Naive thymus-derived CD4-positive, alpha-beta T cell (primary cell): ENCODE measurements at places on chromosomes 5 and 9. TPM values are rescaled to one million over a fixed set of nuclear protein-coding genes. Genes with fewer than 3 reads are reported as not detected.

DNA sequence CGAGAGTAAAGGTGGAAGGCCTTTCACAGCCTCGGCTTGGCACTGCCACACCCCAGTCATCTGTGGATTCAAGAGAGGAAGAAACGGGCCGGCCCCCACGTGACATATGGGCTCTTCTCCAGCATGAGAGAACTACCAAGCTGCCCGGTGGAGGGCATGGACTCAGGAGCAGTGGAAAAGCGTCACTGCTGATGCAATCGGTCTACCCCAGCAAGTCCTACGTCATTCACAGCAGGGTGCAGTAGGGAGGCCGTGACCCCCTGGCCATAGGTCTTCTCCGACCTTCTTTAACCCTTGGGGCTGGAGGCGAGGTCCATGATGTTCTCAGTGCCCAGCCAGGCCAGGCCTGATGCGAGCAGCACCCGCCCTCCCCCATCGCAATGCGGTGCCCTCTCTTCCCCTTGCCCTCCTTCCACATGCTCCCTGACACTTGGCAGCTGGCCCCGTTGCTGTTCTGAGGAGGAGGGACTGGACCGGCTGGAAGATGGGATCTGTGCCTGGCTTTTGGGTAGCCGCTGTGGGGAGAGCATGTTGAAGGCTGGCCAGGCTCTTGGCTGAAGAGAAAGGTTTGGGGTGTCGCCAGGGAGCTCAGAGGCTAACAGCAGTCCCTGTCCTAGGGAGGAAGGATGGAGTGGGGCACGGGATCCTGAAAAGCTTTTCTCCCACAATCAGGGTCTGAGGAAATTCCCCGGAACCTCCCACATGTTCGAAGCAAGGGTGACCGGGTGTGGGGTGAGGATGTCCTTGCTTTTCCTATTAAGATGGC lies 89.8 kb downstream of the LIFR start:
- DNase-seq: no peak
- H3K36me3 ChIP-seq: no peaks in the 10 kb centered on the region
- H3K4me3 ChIP-seq: no peak overlapping the region

DNA sequence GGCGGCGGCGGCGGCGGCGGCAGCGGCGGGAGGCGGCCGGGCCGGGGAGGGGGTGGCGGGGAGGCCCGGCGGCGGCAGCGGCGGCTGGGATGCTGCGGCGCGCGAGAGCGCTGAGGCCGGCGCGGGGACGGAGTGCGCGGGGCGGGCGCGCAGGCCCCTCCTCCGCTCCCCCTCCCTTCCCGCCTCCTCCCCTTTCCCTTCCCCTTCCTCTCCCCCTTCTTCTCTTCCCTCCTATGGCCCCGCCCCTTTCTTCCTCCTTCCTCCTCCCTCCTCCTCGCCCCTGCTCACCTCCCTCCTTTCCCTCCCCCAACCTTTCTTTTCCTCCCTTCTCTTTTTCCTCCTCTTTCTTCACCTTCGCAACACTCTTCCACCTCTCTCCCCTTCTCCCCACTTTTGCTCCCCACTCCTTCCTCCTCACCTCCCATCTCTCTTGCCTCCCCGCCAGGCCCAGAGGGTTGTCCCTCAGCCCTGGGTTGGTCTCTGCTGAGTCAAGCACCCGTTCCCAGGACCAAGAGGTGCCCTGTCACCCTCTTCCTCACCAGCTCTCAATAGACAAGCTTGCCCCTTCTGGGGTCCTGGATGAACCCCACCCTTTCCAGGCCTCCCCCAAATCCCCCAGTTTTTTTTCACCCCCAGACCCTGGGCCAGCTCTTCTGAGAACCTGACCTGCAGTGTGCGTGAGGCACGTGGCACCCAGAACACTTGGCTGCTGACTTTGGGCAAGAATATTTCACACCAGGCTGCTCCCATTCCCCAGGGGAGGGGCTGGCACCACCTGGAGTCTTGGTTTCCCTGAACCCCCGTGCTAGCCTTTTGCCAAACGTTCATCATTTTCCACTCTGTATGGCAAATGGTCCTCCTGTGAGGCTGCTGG lies at the start of gene SEMA4D:
Gene SEMA4D (minus strand): TSS at position 136 of the 874 bp plus-strand sequence. CDS start 92,657 bp downstream, outside the sequence.
- H3K36me3 ChIP-seq: no peaks in the 10 kb centered on the region
- H3K4me1 ChIP-seq: peaks cover 72% of the 10 kb centered on the region
- peak within 1 kb of the TSS; percentile 76 for H3K27ac ChIP-seq
- peak within 1 kb of the TSS; percentile 67 for H3K4me3 ChIP-seq

GRCh38 chr5:75690669-75691068 lies 26.6 kb downstream of the POC5 start:
- H3K27ac ChIP-seq: no peak overlapping the region
- no peak overlapping the region for H3K4me3 ChIP-seq
- H3K36me3 ChIP-seq: no peaks in the 10 kb centered on the region
- DNase-seq: no peak
- H3K4me1 ChIP-seq: peaks cover 5% of the 10 kb centered on the region
- H3K27me3 ChIP-seq: no peaks in the 10 kb centered on the region

- no peaks in the 10 kb centered on the region for H3K36me3 ChIP-seq
- peaks cover 3% of the 10 kb centered on the region for H3K4me1 ChIP-seq
- no peak for DNase-seq
- H3K27ac ChIP-seq: no peak overlapping the region
Measured at GRCh38 chr5:91361790-91362189, 21.3 kb downstream of the ARRDC3 start.

- H3K27me3 ChIP-seq: no peaks in the 10 kb centered on the region
- no peak for DNase-seq
- no peaks in the 10 kb centered on the region for H3K4me1 ChIP-seq
- H3K27ac ChIP-seq: no peak overlapping the region
- H3K4me3 ChIP-seq: no peak overlapping the region
- H3K36me3 ChIP-seq: peaks cover 4% of the 10 kb centered on the region
Measured at GRCh38 chr5:139014726-139015125, 139.6 kb upstream of the LRRTM2 start.

- no peaks in the 10 kb centered on the region for H3K27me3 ChIP-seq
- no peak overlapping the region for H3K27ac ChIP-seq
- H3K36me3 ChIP-seq: no peaks in the 10 kb centered on the region
- DNase-seq: no peak
- H3K4me1 ChIP-seq: no peaks in the 10 kb centered on the region
Measured at GRCh38 chr9:130276955-130277354, 11.4 kb downstream of the HMCN2 start.

- no peaks in the 10 kb centered on the region for H3K4me1 ChIP-seq
- H3K4me3 ChIP-seq: no peak overlapping the region
- no peaks in the 10 kb centered on the region for H3K27me3 ChIP-seq
- no peaks in the 10 kb centered on the region for H3K36me3 ChIP-seq
- DNase-seq: no peak
Measured at GRCh38 chr9:32606811-32607210, 28.7 kb downstream of the TAF1L start.

DNA sequence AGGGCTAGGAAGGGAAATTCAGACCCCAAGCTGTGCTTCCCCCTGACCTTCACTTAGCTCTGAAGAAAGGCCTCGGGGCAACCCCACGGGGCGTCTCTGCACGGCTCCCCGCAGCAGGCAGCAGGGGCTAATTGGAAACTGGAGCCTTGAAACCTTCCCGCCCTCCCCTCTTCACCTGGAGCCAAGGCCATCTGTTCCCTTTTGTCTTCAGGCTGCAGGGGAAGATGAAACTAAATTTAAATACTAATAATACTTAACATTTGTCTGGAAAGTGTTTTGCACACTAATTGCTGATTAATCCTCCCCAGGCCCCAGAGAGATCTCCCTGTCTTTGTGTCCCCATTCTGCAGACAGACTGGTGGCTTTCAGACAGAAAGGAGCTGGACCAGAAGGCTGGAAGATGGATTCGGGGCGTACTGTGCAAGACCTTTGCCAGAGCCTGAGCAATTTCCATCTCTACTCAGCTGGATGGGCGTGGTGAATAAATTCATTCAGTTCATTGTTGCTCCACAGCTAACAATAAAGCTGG lies 34.1 kb upstream of the CPLX2 start:
- H3K4me3 ChIP-seq: no peak overlapping the region
- no peaks in the 10 kb centered on the region for H3K36me3 ChIP-seq
- no peaks in the 10 kb centered on the region for H3K4me1 ChIP-seq
- no peaks in the 10 kb centered on the region for H3K27me3 ChIP-seq
- no peak for DNase-seq

Gene SLC27A6
- total RNA-seq: not detected in 2 replicates

Gene SLCO6A1
- not detected for total RNA-seq

Gene EIF4E1B
- total RNA-seq: not detected

- H3K27me3 ChIP-seq: no peaks in the 10 kb centered on the region
- DNase-seq: no peak
- H3K36me3 ChIP-seq: no peaks in the 10 kb centered on the region
- H3K27ac ChIP-seq: no peak overlapping the region
- no peak overlapping the region for H3K4me3 ChIP-seq
- H3K4me1 ChIP-seq: no peaks in the 10 kb centered on the region
Measured at GRCh38 chr9:27088981-27089380, 20.0 kb upstream of the TEK start.

DNA sequence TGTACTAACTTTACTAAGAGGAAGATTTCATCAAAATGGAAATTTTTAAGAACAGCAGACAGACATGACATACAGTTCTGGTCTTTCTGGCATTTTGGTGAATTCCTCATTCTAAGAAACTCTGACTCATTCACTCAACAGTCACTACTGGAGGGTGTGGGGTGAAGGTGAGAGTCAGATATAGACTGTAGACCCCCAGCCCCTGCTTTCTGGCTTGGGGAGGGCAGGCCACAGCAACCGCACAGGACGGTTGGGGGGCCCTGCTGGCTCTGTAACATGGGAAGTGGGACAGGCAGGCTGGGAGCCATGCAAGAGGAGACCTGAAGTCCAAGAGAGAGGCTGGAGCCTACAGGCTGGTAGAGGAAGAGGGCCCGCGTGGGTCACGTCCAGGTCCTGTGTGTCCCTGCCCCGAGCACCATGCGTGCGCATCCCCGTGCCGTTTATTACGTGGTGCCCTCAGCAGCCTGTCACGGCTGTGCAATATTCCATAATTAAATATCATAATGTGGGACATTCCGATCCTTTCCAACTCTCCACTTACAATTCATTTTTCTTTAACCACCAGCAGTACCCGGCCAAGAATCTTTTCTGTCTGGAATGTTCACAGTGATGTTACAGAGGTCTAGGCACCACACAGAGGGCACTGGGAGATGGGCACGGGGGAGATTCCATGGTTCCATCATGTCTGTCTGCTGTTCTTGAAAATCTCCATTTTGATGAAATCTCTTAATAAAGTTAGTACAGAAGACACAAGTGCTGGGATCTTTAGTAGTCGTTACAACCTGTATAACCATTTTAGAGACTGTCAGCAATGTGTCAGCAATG lies 75.5 kb downstream of the SEMA4D start:
- H3K4me3 ChIP-seq: no peak overlapping the region
- DNase-seq: no peak
- peaks cover 87% of the 10 kb centered on the region for H3K4me1 ChIP-seq

GRCh38 chr9:1978941-1979340 lies 36.2 kb upstream of the SMARCA2 start:
- H3K36me3 ChIP-seq: no peaks in the 10 kb centered on the region
- no peak overlapping the region for H3K27ac ChIP-seq
- no peaks in the 10 kb centered on the region for H3K27me3 ChIP-seq
- H3K4me3 ChIP-seq: no peak overlapping the region
- DNase-seq: no peak

GRCh38 chr5:53568401-53568800 lies 8.0 kb downstream of the NDUFS4 start:
- H3K36me3 ChIP-seq: no peaks in the 10 kb centered on the region
- H3K27me3 ChIP-seq: no peaks in the 10 kb centered on the region
- DNase-seq: no peak
- H3K27ac ChIP-seq: no peak overlapping the region

DNA sequence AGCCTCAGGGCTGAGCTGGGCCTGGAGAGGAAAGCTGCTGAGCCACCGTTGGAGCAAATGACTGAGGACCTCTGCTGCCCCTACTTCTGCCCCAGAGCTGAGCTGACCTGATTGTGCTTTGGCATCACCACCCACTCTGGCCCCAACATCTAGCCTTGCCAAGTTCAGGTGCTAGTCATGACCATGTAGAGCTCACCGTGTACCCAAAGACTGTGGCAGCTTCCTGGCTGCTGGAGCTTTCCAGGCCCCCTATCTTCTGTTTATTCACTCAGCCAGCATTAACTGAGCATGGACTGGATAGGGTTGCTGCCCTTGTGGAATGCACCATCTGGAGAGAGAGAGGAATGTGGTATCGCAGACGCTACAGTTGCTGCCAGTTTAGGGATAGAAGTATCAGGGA lies 49.1 kb downstream of the JADE2 start:
- no peaks in the 10 kb centered on the region for H3K27me3 ChIP-seq
- no peaks in the 10 kb centered on the region for H3K4me1 ChIP-seq
- no peak overlapping the region for H3K4me3 ChIP-seq
- peaks cover 43% of the 10 kb centered on the region for H3K36me3 ChIP-seq
- DNase-seq: no peak

- H3K36me3 ChIP-seq: no peaks in the 10 kb centered on the region
- no peak overlapping the region for H3K27ac ChIP-seq
- no peaks in the 10 kb centered on the region for H3K27me3 ChIP-seq
- DNase-seq: no peak
- H3K4me1 ChIP-seq: no peaks in the 10 kb centered on the region
- no peak overlapping the region for H3K4me3 ChIP-seq
Measured at GRCh38 chr9:3868466-3868865, 342.7 kb upstream of the RFX3 start.

GRCh38 chr5:138065102-138065501 lies 18.7 kb upstream of the WNT8A start:
- DNase-seq: no peak
- no peaks in the 10 kb centered on the region for H3K4me1 ChIP-seq
- no peaks in the 10 kb centered on the region for H3K27me3 ChIP-seq

Gene PCDHGA8
- total RNA-seq: 0.13 TPM

DNA sequence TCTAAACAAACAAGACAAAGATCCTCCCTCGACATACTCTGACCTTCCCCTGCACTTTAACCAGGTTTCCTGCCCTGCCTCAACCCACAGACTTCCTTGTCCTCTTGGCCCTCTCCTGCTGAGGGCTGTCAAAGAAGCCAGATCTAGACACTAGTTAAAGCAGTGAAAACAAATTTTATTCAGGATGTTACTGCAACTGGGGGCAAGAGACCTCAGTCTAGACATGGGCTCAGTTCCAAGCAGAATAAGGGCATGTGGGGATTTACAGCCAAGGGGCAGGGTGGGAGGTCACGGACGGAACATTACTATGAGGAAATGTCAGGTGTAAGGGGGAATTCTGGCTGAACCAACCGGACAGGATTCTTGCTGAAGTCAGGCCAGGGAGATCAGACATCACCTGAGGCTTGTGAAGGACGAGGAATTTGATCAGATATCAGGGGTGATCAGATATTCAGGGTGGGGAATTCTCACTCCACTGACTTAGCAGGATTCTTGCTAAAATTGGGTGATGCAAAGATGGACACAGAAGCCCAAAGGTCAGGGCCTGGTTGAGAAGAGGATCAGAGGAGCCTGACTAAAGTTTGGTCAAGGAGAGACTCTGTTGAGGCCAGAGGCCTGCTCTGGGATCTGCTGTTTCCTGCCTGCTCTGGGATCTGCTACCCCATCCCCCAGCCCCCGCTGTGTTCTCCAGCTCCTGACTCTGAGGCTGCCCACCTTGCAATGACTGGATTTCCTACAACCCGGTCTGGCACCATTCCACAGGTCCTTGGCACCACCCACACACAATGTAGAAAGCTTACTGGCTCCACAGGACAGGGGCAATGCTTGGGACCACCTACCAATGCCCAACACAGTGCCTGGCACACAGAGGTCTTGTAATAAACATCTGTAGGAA lies 21.5 kb downstream of the GABBR2 start:
- H3K36me3 ChIP-seq: no peaks in the 10 kb centered on the region
- no peaks in the 10 kb centered on the region for H3K4me1 ChIP-seq
- DNase-seq: no peak
- no peaks in the 10 kb centered on the region for H3K27me3 ChIP-seq
- no peak overlapping the region for H3K27ac ChIP-seq

- no peak overlapping the region for H3K27ac ChIP-seq
- no peak for DNase-seq
- no peak overlapping the region for H3K4me3 ChIP-seq
- no peaks in the 10 kb centered on the region for H3K27me3 ChIP-seq
- no peaks in the 10 kb centered on the region for H3K36me3 ChIP-seq
Measured at GRCh38 chr5:131846536-131846935, 49.7 kb upstream of the FNIP1 start.
